ENCODE measurements at places on chromosomes 5 and 9.

DNA sequence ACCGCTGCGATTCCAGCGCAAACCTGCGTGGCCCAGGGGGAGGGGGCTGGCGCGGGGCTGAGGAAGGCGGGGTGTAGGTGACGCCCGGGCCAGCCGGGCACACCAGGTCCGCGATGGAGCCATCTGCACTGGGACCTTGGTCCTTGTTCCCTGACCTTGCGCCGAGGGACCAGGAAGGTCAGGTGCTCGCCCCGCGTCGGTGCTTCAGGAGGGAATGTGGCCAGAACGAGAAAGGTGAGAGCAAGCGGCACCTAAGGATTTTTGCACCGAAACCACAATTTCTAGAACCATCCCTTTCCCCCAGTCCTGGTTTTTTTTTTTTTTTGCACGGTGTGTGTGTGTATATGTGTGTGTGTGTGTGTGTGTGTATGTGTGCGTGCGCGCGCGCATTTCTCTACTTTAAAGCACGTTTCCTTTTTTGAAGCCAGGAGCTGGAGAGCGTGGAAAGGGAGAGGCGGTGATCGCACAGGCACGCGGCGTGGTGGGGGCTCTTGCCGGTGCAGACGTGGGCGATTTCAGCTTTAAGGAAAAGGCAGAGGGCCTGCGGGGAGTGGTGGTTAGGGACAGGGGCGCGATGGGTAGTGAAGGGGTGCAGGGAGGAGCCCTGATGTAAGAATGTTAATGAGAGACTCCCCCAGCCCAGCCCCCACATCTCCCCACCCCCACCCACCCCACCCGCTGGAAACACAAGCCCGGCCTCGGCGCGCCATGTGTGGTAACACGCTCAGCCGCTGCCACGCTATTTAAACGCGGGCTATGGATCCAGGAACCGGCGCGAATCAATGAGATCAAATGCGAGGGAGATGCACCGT, at the start of gene NPR3:
NPR3 (plus strand) TSS at position 772 of the 812 bp plus-strand sequence. CDS start 456 bp downstream, outside the sequence.
- DNase-seq, result no peak

- DNase-seq, result no peak
Observed at GRCh38 chr5:34708777-34709176, 52.6 kb downstream of the RAI14 start.

DNA sequence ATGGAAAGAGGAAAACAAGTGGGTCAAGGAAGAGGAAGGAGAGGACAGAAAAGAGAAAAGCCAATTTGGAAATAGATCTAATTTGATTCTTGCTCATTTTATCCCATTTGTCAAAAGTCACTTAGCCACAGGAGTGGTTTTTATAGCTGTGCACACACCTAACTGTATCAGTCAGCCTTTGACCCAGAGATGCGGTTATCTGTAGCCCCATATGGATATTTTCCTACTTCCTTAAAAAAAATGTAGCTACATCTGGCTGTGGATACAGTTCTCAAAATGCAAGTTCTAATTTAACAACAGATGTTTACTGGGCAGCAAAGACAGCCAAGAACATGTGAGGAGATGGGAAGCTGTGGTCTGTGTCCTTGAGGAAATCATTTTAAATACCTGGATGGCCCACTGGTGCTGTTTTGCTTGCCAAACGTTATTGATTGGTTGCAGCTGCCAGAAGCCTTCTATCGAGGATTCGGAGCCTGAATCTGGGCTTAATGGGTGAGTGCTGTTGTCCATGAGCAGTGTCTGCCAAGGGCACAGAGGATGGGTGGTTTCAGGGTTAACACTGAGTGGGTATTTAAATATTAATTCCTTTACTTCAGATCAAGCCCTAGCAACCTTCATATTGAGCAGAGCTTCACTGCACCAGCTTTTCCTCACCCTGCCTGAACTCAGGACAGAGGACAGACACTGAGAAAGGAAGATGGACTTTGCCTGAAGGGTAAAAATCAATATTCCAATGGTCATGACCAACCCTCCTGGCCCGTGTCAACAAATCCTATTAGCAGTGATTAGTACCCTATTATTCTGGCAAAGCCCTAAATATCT, 92.2 kb downstream of the APBA1 start:
- DNase-seq, result no peak

DNA sequence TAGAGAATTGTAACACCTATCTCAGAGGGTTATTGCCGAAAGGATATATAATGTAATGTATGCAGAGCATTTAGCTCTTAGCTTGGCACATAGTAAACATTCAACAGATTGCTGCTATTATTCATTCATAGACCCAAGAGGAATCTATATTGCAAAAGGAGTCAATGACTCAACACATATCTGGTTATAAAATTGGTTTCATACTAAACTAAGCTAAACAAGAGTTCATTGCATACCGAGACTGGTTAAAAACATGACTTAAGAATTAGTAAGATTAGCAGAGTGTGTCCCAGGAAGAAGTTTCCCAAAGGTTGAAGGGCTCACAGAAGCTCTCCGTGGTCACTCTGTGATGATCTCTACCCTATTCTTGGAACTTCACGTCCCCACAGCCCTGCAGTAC, 339.6 kb upstream of the CCNH start:
- DNase-seq, result no peak

- DNase-seq, result no peak
Observed at GRCh38 chr9:98708933-98709911, at the start of gene GABBR2. Gene GABBR2 (minus strand): TSS chr9:98708935. CDS start chr9:98708737, 198 bp downstream.

- DNase-seq, result peak; percentile 95
Observed at GRCh38 chr5:150436141-150436680, 13.3 kb downstream of the RPS14 start.

- DNase-seq, result no peak
Observed at GRCh38 chr5:169350016-169350415, 49.1 kb upstream of the SLIT3 start.

GRCh38 chr9:16071400-16071799, 518.6 kb downstream of the CCDC171 start:
- DNase-seq, result no peak

- peak; percentile 50 for DNase-seq
Observed at GRCh38 chr5:79255786-79256557, 20.0 kb downstream of the JMY start.

- DNase-seq, result no peak
Observed at GRCh38 chr5:134533115-134533815, 7.8 kb downstream of the JADE2 start.

GRCh38 chr5:138696501-138696900, 56.7 kb upstream of the CTNNA1 start:
- DNase-seq, result no peak

GRCh38 chr9:107856633-107857032, 367.1 kb upstream of the KLF4 start:
- no peak for DNase-seq
